ENCODE measurements at places on chromosomes 1 and 21. TPM values are rescaled to one million over a fixed set of nuclear protein-coding genes. Genes with fewer than 3 reads are reported as not detected.

FCRL4 gene
- total RNA-seq, result 0.19 TPM

RBM11 gene
- 0.90 TPM for total RNA-seq

DNA sequence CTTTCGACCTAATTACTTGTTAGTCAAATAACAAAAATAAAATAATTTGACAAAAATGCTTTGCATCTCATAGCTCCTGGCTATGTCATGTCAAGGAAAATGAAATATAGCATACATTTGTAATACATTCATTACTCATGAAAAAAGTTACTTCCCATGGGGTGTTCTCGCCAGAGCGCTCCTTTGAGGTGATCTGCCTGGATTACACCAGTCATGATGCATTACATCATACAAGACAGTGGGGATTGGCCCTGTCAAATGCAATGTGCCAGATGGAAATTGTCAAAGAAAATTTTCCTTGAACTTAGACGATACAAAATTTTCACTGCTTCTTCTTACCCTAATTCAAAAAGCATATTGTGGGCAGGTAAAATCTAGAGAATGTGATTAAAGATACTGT lies 215.6 kb upstream of the B3GALT2 start:
- no peak overlapping the region for H3K4me3 ChIP-seq
- no peaks in the 10 kb centered on the region for H3K36me3 ChIP-seq
- H3K27ac ChIP-seq, result no peak overlapping the region
- no peak for DNase-seq
- no peaks in the 10 kb centered on the region for H3K4me1 ChIP-seq

ADORA1 gene
- 0.28 TPM for total RNA-seq

PRAMEF9 gene
- total RNA-seq, result 0.05 TPM

DNA sequence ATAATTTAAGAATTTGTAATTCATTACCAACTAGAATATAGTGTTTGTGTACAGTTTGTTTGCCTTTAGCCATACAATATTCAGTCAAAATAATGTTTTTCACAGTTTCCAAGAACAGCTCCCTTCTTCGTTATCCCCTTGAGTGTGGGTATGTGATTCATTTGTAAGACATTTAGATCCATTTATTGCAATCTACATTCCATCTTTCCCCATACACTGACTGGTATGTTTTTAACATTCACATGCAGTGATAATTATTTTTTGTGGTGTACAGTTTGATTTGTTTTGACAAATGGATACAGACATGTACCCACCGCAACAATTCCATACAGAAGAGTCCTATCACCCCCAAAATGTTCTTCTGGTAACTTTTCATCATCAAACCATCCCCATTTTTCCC lies 589.1 kb upstream of the ADAMTS5 start:
- no peaks in the 10 kb centered on the region for H3K27me3 ChIP-seq
- no peaks in the 10 kb centered on the region for H3K36me3 ChIP-seq
- no peaks in the 10 kb centered on the region for H3K4me1 ChIP-seq
- H3K4me3 ChIP-seq, result no peak overlapping the region
- H3K27ac ChIP-seq, result no peak overlapping the region
- DNase-seq, result no peak

DNA sequence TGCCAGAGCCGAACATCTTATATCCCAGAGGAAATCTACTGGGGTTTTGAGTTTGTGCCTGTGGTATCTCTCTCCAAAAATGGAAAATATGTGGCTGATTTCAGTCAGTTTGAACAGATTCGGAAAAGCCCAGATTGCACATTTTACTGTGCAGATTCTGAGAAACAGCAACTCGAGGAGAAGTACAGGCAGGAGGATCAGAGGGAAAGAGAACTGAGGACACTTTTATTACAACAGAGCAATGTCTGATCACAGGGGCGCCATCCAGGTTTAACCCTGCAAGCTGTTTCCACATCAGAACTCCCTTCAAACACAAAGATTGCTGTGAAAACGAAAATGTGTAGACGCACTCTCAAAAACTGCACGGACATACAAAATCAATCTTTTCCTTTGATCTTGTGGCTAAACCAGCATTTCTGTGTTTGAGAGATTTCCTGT lies 43.4 kb downstream of the KCNJ15 start:
- no peaks in the 10 kb centered on the region for H3K27me3 ChIP-seq
- H3K4me1 ChIP-seq, result peaks cover 11% of the 10 kb centered on the region
- H3K36me3 ChIP-seq, result no peaks in the 10 kb centered on the region
- H3K4me3 ChIP-seq, result no peak overlapping the region

GRCh38 chr1:162939035-162939434 lies 78.1 kb upstream of the CCDC190 start:
- H3K27me3 ChIP-seq, result no peaks in the 10 kb centered on the region
- no peaks in the 10 kb centered on the region for H3K4me1 ChIP-seq
- DNase-seq, result no peak

- H3K36me3 ChIP-seq, result peaks cover 88% of the 10 kb centered on the region
- no peak for DNase-seq
- no peaks in the 10 kb centered on the region for H3K4me1 ChIP-seq
- no peak overlapping the region for H3K27ac ChIP-seq
Measured at GRCh38 chr1:54339126-54339525, 67.1 kb downstream of the SSBP3 start.

DNA sequence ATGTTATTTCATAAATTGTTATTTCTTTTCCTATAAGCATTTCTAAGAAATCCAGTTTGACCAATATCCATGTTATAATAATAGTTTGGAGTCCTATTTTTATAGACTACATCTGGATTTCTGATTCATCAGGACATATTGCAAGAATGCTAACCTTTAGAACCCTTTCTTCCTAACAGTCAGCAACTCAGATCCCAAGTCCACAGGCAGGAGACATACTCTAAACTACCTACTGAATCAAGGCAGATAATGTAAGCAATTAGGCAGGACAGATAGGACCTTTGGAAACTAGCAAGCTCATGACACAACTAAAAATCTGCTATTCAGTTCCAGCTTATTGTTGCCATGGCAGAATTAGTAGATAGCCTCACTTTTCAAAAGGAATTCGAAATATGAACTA lies 104.1 kb downstream of the DENND1B start:
- no peaks in the 10 kb centered on the region for H3K27me3 ChIP-seq
- no peak overlapping the region for H3K27ac ChIP-seq
- H3K36me3 ChIP-seq, result no peaks in the 10 kb centered on the region
- DNase-seq, result no peak
- H3K4me1 ChIP-seq, result no peaks in the 10 kb centered on the region

DNA sequence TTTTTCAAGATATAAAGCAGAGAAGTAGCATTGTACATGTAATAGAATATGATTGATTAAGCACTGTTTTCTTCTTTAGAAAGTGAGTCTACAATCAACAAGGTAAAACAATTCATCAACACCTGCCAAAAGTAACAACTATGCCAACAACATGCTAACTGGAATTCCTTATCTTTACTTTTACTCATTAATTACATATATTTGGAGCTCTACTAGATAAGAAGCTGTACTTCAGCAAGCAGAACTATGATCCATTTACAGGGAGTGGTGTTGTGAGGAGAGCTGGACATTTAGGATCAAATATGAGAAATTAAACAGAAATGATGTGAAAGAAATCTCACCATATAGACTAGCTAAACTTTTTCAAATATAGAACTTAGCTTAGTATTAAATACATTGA lies 51.0 kb downstream of the RGS2 start:
- no peak overlapping the region for H3K27ac ChIP-seq
- DNase-seq, result no peak
- H3K36me3 ChIP-seq, result no peaks in the 10 kb centered on the region
- no peaks in the 10 kb centered on the region for H3K27me3 ChIP-seq

DNA sequence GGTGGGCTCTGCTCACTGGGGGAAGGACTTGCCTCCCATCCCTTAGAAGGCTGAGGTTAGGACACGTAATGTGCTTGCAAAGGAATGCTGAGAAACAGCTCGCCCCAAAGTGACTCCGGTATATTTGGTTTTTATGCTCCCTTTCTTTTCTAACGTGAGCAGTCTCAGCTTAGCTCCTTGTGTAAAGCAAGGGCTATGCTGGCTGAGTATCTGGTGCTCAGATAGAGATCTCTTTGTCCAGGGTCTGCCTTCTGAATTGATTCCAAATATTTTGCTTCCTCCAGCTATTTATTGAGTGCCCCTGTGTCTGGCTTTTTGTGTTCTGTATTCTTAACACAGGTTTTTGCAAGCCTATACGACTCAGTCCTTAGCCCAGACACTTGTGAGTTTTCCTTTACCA lies 94.5 kb upstream of the ARTN start:
- no peak overlapping the region for H3K4me3 ChIP-seq
- H3K27ac ChIP-seq, result no peak overlapping the region
- peaks cover 23% of the 10 kb centered on the region for H3K4me1 ChIP-seq
- no peaks in the 10 kb centered on the region for H3K27me3 ChIP-seq

DNA sequence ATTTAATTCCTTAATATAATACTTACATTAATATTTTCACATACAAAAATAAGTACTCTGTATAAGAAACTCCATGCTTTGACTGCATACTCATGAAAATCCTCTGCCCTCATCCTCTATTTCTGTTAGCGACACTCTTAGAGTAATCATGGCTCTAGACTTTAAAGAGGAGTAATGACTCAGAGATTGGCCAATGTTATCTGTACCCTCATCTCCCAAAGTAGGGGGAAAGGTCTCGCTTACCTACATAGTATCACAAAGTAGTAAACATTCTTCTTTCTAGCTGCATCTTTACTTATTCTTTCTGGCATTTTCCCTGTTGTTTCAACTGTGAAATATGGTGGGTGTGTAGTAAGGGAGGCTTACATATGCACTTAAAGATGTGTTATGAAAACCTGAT lies 29.8 kb upstream of the SPAG17 start:
- H3K4me3 ChIP-seq, result no peak overlapping the region
- no peaks in the 10 kb centered on the region for H3K36me3 ChIP-seq
- no peak overlapping the region for H3K27ac ChIP-seq
- H3K27me3 ChIP-seq, result no peaks in the 10 kb centered on the region
- no peak for DNase-seq
- no peaks in the 10 kb centered on the region for H3K4me1 ChIP-seq

DNA sequence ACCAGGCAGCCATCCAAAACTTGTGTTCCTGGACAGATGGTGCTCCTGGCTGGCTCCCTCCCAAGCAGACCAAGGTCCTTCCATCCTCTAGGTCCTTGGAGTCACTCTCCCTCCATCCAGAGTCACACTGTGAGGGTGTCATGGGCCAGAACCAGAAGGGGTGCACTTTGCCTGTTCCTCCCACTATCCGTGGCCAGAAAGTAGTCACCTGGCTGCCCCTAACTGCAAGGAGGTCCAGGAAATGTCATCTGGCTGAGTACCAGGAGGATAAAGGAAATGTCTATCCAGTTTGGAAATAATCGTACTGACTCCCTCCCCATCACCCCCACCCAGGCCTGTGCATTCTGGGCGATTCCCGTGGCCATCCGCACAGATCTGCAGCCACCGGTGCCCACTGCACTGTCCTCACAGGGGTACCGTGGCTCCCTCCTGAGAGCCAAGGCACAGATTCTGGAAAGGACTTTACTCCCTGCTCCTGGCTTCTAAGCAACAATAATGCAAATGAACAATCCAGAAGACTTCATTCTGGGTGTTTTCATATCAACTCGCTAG lies 253.2 kb downstream of the NPHP4 start:
- H3K4me3 ChIP-seq, result no peak overlapping the region
- no peaks in the 10 kb centered on the region for H3K27me3 ChIP-seq
- no peak overlapping the region for H3K27ac ChIP-seq
- H3K36me3 ChIP-seq, result no peaks in the 10 kb centered on the region

DNA sequence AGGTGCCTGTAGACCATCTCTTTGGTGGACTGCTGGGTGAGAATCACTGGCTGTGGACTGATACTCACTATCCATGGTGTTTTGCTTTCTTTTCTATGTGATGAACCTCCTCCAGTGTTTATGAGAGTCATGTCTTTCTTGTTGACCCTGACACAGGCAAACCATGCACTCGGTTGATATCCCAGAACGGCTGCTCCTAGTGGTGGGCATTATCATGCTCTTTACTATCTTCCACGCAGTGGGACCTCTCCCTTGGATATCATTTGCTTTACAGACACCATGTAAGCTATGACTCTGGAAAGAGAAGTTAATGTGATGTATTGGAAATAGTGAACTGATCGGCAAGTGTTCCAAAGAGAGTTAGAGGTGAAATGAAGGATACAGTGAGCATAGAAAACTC lies 1455.6 kb downstream of the BRINP3 start:
- H3K4me1 ChIP-seq, result no peaks in the 10 kb centered on the region
- no peak overlapping the region for H3K4me3 ChIP-seq
- DNase-seq, result no peak
- no peaks in the 10 kb centered on the region for H3K36me3 ChIP-seq

DNA sequence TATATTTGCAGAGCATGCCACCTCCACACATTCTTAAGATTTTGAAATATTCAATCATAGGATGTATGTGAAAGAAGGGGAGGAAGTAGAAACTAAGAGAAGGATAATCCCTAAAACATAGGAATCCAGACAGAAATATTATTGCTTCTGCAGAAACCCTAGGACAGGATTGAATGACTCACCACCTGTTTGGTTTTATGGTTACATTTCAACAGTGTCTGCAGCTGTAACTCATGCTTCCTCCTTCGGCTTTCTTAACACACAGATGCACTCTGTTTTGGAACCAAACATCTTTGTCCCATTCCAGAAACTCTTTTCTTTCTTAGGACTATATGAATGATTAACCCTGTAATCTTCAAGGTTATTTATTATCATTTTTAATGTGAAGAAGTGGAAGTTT lies 20.7 kb downstream of the RGS7 start:
- no peaks in the 10 kb centered on the region for H3K4me1 ChIP-seq
- DNase-seq, result no peak
- no peak overlapping the region for H3K4me3 ChIP-seq
- no peaks in the 10 kb centered on the region for H3K36me3 ChIP-seq
- no peak overlapping the region for H3K27ac ChIP-seq

DNA sequence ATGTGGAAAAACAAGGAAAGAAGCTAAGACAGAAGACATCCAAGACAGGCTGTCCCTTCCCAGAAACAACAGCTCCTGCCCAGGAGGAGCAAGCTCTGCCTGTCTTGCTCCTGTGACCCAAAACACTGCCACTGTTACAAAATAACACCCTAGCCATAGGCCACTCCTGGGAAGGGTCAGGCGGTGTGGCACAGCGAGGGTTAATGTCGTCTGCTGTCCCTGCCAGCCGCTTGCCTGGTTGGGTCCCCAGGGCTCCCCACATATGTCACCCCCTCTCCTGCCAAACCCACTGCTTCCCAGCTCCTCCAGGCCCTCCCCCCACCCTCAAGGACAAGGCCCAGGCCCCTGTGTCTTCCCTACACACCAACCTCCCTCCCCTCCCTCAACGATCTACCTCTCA lies 3.9 kb upstream of the NHLH1 start:
- H3K4me3 ChIP-seq, result no peak overlapping the region
- no peaks in the 10 kb centered on the region for H3K4me1 ChIP-seq
- no peak for DNase-seq
- H3K27ac ChIP-seq, result no peak overlapping the region
- H3K27me3 ChIP-seq, result peaks cover 3% of the 10 kb centered on the region
- H3K36me3 ChIP-seq, result peaks cover 18% of the 10 kb centered on the region

DNA sequence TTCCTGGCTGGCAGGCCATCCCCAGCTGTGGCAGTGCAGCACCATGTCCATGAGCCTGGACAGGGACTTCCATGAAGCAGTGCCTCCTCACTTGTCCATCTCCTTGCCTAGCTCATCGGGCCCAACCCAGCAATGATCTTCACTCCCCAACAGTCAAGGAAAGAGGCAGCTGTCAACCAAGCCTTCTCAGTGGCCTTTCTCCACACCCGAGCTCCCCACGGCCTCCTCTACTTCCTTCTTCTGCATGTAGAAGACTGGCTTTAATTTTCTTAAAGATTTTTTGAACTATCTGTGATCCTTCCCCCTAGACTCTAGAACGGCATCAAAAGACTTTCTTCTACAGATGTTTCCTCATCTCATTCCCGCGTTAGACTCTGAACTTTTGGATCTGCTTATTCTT lies 65.5 kb upstream of the COA6 start:
- H3K4me1 ChIP-seq, result no peaks in the 10 kb centered on the region
- no peaks in the 10 kb centered on the region for H3K36me3 ChIP-seq
- no peaks in the 10 kb centered on the region for H3K27me3 ChIP-seq
- no peak overlapping the region for H3K4me3 ChIP-seq

- no peak overlapping the region for H3K27ac ChIP-seq
- peaks cover 17% of the 10 kb centered on the region for H3K4me1 ChIP-seq
- H3K36me3 ChIP-seq, result no peaks in the 10 kb centered on the region
- no peak overlapping the region for H3K4me3 ChIP-seq
- H3K27me3 ChIP-seq, result no peaks in the 10 kb centered on the region
Measured at GRCh38 chr1:201460814-201461644, 8.0 kb downstream of the PHLDA3 start.

Measured in thymus (tissue), 14 donors.